Breast epithelium (tissue), 4 donors: ENCODE measurements at places on chromosomes 2 and 18. TPM values are rescaled to one million over a fixed set of nuclear protein-coding genes. Genes with fewer than 3 reads are reported as not detected.

CCDC85A gene
- 11.5 TPM for total RNA-seq

GRCh38 chr2:172375251-172375650, 52.1 kb upstream of the ITGA6 start:
- H3K27ac ChIP-seq, result no peak overlapping the region
- H3K4me3 ChIP-seq, result no peak overlapping the region
- DNase-seq, result no peak
- H3K36me3 ChIP-seq, result no peaks in the 10 kb centered on the region
- no peaks in the 10 kb centered on the region for H3K4me1 ChIP-seq
- H3K27me3 ChIP-seq, result no peaks in the 10 kb centered on the region

ARHGEF4 gene
- 8.0 TPM for total RNA-seq

DNA sequence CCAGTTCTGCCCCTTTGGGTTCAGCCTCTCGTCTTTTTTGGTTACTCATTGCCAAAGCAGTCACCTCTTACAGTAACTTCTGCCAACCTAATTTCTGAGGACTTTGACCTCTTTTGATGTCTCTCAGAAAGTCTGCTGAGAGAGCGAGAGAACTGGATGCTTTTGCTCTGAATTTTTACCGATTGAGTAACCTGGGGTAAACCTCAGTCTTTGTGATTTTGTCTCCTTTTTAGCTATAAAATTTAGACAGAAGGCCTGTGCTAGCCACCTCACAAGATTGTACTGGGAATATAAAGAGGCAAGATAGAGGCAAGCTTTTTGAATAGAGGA, 34.8 kb upstream of the IL1R1 start:
- H3K27me3 ChIP-seq, result no peaks in the 10 kb centered on the region
- H3K27ac ChIP-seq, result no peak overlapping the region
- H3K36me3 ChIP-seq, result no peaks in the 10 kb centered on the region
- no peak for DNase-seq
- no peaks in the 10 kb centered on the region for H3K4me1 ChIP-seq
- no peak overlapping the region for H3K4me3 ChIP-seq
